ENCODE measurements at places on chromosomes 3 and 15.

- no peak for DNase-seq
These were observed 136.2 kb upstream of the ICE2 start for GRCh38 chr15:60614862-60615771.

DNA sequence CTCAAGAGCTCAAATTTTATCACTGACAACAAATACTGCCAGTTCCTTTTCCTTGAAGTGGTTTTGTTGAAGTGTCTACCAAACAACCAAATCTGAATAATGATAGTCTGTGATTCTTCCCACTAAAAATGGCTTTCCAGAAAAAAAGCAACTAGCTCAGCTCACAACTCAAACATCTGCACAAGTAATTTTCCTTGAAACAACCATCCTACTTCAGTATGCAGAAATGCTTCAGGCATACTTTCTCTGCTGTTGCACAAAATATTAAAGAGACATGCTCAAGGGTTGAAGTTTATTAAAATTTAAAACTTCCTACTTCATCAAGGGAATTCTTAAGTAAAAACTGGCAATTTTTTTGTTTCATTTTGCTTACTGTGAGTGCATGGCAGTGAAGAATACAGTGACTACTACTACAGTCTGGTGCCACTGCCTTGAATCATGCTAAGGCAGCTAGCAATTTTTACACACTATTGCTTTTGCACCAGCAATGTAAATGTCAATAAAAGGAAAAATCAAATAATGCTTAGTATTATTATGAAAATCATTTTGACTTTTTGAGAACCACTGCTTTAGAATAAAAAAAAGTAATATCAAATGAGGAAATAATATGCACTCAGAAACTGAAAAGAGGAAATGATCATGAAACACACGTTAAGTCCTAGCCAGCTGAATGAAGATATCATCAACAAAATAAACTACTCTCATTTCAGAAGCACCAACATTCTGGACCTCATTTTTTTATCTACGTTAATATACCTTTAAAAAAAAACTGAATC lies 33.6 kb downstream of the VPS13C start:
- DNase-seq, result no peak

GRCh38 chr15:52080706-52081392 lies 31.7 kb downstream of the BCL2L10 start:
- no peak for DNase-seq

GRCh38 chr3:118408431-118408830 lies 626.2 kb downstream of the IGSF11 start:
- DNase-seq, result no peak

DNA sequence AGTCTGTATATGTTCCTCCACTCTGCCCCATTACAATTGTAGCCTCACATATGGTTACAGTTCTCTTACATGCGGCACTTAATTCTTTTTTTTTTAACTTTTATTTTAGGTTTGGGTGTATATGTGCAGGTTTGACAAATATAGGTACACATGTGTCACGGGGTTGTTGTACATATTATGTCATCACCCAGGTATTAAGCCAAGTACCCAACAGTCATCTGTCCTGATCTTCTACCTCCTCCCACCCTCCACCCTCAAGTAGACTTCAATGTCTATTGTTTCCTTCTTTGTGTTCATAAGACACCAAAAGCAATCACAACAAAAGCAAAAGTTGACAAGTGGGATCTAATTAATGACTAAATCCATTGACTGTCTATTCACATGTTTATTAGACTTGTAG lies 144.6 kb upstream of the TP63 start:
- DNase-seq, result no peak

DNA sequence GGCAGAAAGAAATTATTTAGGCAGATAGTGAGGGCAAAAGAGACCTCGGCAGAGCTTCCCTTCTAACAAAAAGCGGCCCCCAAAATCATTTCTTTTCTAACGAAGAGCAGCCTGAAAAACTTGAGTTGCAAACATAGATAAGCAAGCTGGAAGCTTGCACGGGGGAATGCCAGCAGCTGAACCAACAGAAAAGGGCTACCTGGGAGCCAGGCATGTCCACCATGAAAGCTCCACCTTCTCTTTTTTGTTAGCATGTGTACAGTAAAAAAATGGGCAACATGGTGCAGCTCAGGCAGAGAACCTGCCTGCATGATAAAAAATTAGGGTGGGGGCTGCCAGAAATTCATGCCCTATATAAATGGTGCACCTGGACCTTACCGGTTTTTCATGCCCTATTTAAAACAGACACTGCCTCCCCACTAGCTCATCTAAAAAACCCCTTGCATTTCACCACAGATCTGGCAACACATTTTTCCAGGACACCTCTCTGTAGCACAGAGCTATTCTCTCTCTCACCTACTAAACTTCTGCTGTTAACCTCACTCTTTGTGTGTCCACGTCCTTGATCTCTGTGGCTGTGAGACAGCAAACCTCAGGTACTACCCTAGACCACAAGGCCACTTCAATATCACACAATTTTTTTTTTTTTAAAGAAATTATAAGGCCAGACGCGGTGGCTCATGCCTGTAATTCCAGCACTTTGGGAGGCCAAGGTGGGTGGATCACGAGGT lies 18.7 kb downstream of the SLC33A1 start:
- no peak for DNase-seq

GRCh38 chr3:150371741-150372254 lies 36.3 kb upstream of the TSC22D2 start:
- no peak for DNase-seq

- DNase-seq, result no peak
These were observed 560.0 kb upstream of the CFAP20DC start for GRCh38 chr3:59609657-59610348.

GRCh38 chr3:11588755-11589154 lies 55.0 kb downstream of the VGLL4 start:
- no peak for DNase-seq

DNA sequence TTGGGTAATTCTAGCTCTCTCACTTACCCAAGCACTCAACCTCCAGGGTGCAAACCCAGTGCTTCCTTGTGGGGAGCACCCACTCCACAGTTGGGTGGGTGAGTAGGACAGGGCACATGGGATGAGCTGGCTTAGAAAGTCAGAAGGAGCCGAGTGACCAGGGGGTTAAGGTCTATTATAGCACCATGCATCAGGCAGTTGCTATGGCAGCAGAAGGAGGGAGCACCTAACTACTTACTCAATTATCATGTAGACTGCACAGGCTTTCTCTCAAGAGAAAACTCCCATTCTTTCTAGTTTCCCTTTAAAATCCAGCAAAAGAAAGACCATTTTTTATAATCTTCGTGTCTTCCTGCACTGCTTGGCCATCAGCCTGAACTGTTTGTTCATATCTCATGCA lies 163.0 kb downstream of the OCA2 start:
- DNase-seq, result no peak

GRCh38 chr3:169813757-169814517 lies 1.2 kb upstream of the LRRC34 start:
- no peak for DNase-seq

DNA sequence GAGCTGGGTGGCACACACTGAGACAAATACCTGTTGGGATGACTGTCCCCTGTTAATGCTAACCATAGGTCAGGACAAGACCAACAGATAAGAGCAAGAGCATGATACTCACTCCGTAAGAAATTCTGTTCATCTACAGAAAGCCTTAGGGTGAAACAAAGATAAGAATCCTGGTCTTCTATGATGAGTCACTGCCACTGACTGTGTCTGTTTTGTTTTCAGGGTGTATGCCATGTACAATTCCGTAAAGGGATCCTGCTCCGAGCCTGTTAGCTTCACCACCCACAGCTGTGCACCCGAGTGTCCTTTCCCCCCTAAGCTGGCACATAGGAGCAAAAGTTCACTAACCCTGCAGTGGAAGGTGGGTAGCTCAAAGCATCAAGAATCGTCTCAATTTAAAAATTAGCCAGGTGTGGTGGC lies 141.1 kb downstream of the GHSR start:
- DNase-seq, result no peak

- no peak for DNase-seq
These were observed 47.2 kb upstream of the ATP2B2 start for GRCh38 chr3:10552631-10552943.

GRCh38 chr15:86624261-86625036 lies 544.8 kb downstream of the AGBL1 start:
- no peak for DNase-seq

DNA sequence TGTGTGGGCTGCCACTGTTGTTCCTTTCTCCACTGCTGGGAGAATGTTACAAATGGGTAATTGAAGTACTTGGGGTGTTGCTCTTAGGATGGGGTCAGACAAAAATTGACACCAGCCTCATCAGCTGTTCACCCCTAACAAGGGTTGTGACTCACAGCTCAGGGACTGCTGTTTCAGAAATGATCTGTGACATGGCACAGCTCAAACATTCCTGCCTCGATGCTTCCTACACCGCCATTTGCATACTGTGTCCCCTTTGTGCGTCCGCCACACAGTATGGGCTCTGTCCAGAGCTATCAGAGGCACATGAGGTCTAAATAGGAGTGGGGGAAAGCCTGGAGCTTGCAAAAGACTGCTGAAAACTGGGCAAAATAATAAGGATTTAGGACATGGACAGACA lies 43.9 kb downstream of the CCNL1 start:
- no peak for DNase-seq

DNA sequence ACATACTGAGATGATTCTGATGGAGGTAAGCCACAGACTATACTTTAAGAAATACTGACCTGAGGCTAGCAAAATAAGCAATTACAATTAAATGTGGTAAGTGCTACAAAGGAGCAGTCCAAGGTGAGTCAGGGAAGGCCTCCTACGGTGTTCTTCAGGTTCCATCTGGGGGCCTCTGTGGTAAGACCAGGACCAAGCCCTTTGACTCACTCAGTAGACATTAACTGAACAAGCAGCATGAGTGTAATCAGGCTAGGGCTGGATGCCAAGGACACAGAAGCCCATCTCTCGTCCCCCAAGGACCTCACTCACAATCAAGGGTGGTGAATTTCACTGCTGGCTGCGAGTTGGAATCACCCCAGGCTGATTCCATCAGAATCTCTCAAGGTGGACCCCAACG lies 37.3 kb downstream of the DZIP1L start:
- no peak for DNase-seq

GRCh38 chr3:58021072-58021959 lies 13.1 kb downstream of the FLNB start:
- DNase-seq, result no peak

DNA sequence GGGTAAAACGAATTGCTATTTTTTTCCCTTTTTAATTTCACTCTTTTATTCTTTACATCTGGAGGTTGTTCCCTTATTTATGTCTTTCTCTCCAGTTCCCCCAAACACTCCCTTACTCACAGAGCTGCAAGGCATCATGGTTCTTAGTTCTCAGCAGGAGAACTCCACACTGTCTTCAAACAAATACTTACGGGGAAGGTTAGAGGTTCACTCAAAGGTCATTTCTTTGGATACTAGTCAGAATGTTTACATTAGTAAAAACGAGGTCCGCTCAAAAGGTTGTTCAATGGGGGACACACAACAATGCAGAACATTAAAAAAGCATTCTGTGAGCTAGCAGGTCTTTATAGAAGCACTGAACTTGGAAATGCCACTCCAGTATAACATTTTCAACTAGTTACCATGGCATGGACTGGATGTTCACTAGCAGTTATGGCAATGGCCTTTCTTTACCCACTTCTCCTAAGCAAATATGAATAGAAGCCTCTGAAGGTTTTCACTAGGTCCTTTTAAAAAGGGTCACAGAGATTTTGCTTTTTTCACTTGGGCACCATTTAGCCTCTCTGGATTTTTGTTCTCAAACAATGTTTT lies 201.7 kb downstream of the MEIS2 start:
- DNase-seq, result no peak

DNA sequence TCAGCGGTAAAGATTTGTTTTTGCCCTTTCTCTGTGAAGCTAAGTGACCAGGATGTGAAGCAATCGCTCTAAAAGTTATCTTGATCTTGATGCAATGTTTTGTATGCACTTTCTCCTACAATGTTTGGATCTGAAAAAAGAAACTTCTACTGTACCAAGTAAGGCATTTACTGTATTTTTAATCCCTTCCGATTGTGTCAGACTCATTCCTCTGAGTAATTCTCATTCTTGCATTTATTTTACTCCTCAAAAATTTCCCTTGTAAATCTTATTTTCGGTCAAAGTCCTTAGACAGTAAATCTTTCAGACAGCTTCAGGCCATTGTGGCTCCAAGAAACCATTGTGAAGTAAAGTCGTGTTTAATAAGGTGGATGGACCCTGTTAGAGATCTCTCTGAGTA lies 141.9 kb downstream of the TP63 start:
- no peak for DNase-seq

GRCh38 chr15:75508840-75509532 lies 57.5 kb upstream of the SIN3A start:
- DNase-seq, result no peak

All from NCI-H187 (cell line).